ENCODE measurements at places on chromosomes 4 and X. TPM values are rescaled to one million over a fixed set of nuclear protein-coding genes. Genes with fewer than 3 reads are reported as not detected.

PLAC1 gene
- total RNA-seq: not detected

CLGN gene
- total RNA-seq: 3.2 TPM

DNA sequence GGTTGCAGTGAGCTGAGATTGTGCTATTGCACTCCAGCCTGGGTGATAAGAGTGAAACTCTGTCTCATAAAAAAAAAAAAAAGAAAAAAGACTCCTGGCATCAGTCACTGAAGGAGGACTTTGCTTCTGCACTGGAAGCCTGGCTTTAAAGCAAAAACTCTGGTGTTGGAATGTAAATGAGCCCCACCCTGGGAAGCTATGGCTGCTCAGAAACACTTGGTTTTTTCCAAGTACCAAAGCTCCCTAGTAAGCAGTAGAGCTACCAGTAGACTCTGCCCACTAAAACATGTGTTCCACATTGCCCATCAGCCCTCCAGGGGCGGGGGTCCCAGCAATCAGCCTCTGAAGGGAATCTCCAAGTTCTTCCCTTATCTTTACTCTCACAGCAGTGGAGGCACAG, 154.4 kb downstream of the SHROOM3 start:
- no peak overlapping the region for H3K27ac ChIP-seq
- no peak for DNase-seq

DNA sequence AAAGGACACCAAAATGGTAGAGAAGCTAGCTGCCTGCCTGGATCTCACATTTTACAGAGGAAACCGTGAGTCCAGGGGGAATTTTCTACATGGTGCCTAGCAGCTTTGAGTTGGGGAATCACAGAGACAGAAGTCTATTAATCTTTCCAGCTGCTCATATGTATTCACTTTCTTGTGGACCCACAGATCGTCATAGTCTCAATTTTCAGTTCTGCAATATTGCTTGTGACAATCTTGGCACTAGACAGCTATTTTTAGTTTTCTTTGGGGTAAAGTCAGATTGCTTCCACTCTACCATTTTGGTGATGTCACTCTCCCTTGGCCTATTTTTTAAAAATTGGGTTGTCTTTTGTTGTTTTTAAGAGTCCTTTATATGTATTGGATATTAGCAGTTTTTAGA, 233.4 kb upstream of the STK26 start:
- H3K27me3 ChIP-seq: no peaks in the 10 kb centered on the region
- no peaks in the 10 kb centered on the region for H3K36me3 ChIP-seq
- no peak overlapping the region for H3K4me3 ChIP-seq
- no peak for DNase-seq

GRCh38 chr4:153161226-153161963, 42.8 kb upstream of the TRIM2 start:
- no peak for DNase-seq
- no peaks in the 10 kb centered on the region for H3K27me3 ChIP-seq
- no peaks in the 10 kb centered on the region for H3K4me1 ChIP-seq
- no peak overlapping the region for H3K4me3 ChIP-seq

DNA sequence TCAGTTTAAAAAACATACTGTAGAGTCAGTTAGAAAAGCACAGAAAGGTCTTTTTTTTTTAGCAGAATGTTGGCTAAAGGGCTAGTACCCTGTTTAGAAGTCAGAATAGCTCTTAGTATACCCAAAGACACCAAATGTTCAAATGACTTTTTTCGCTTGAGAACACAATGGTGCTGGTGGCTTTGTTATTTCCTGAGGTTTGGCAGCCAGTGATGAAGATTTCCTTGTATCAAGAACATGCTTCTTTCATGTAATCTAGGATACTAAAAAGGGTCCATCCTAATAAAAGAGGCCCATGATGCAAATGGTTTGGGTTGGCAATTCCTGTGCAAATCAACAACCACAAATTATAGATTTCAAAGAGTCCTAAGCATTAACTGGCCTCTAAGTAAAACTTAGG, 21.1 kb upstream of the CD40LG start:
- no peak overlapping the region for H3K27ac ChIP-seq
- H3K27me3 ChIP-seq: no peaks in the 10 kb centered on the region
- no peaks in the 10 kb centered on the region for H3K36me3 ChIP-seq
- no peak overlapping the region for H3K4me3 ChIP-seq
- H3K4me1 ChIP-seq: no peaks in the 10 kb centered on the region

DNA sequence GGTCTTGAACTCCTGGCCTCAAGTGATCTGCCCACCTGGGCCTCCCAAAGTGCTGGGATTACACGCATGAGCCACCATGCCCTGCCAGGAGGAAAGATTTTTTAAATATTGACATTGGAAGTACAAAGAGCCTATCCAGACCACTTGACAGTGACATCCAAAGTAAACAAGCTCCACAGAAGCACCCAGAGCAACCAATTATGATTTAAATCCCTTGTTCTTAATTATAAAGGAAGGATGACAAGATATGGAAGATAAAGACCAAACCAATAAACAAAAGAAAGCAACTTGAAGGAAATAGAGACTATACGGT, 27.7 kb upstream of the RPL34 start:
- no peaks in the 10 kb centered on the region for H3K36me3 ChIP-seq
- no peaks in the 10 kb centered on the region for H3K4me1 ChIP-seq
- no peak overlapping the region for H3K27ac ChIP-seq
- no peak overlapping the region for H3K4me3 ChIP-seq
- H3K27me3 ChIP-seq: no peaks in the 10 kb centered on the region

DNA sequence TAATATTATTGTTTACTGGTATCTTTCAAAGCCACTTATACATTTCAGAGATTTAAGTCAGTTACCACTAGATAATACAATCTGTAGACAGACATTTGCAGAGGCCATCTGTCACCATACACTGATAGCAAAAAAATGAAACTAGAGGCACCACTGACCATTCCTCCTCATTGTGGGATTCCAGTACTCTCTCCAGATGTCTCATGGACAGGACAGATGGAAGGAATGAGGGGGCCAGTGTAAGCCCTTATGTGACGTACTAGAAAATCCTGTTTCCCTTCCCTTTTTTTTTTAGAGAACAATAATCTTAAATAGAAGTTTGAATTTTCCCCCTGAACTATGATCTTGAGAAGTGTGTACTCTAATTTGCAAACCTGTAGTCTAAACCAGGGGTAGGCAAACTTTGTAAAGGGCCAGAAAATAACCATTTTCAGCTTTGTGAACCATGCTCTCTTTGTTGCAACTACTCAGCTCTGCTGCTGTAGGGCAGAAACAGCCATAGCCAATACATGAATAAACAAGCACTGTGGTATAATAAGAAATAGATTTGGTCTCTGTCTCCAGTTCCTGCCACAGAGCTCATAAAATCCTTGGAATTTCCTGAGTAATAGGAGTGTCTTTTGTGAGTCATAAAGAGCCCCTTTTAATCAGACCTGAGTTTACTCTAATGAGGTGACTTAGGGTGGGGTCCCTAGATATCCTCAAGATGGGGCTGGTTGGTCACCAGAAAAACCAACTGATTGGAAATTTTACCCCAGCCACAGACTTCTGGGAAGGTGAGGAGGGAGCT, 90.4 kb downstream of the MOSPD2 start:
- H3K4me3 ChIP-seq: no peak overlapping the region
- no peaks in the 10 kb centered on the region for H3K36me3 ChIP-seq

DNA sequence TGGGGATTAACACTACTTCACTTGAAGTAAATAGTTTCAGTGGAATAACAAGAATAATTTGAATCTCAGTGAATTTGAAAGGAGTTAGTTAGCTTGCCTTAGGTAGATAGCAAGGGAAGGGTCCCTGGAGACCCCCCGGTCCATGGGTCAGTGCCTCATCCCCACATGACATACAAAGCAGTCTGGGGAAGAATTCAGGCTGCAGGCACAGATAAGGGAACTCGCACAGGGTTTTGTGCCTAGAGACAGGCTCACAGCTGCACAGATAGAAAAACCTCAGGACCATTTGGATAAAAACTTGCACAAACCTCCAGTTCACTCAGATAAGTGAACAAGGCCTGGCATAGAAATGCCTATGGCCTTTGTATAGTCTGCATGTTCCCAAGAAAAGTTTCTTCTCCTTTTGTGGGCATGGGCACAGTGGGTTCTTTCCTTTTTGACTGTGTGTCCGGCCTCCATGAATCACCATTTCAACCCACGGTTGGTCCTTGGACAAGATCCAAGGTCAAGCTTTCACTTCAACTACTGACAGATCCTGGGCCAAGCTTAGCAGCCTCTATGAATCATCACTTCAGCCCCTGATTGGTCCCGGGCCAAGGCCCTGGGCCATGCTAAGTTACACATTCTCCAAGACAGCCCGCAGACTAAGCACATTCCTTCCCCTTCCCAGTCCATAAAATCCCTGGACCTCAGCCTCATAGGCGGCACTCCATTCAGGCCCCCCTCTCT, 108.3 kb upstream of the KLHL4 start:
- no peak overlapping the region for H3K4me3 ChIP-seq
- no peaks in the 10 kb centered on the region for H3K36me3 ChIP-seq
- peak; percentile 73 for DNase-seq
- H3K27me3 ChIP-seq: no peaks in the 10 kb centered on the region
- H3K27ac ChIP-seq: peak overlapping the region; percentile 53
- no peaks in the 10 kb centered on the region for H3K4me1 ChIP-seq

DNA sequence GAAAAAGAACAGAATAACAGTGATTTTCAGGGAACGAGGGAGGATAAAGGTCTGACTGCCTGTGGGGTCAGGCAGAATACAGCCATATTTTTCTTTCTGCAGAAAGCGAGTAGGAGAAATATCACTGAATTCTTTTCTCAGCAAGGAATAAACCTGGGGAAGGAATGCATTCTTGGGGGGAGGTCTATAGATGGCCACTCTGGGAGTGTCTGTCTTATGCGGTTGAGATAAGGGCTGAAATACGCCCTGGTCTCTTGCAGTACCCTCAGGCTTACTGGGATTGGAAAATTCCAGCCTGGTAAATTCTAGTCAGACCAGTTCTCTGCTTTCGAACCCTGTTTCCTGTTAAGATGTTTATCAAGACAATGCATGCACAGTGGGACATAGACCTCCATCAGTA, 26.3 kb downstream of the CNGA1 start:
- no peak overlapping the region for H3K27ac ChIP-seq
- no peaks in the 10 kb centered on the region for H3K36me3 ChIP-seq
- no peaks in the 10 kb centered on the region for H3K4me1 ChIP-seq
- no peaks in the 10 kb centered on the region for H3K27me3 ChIP-seq
- H3K4me3 ChIP-seq: no peak overlapping the region
- no peak for DNase-seq

DNA sequence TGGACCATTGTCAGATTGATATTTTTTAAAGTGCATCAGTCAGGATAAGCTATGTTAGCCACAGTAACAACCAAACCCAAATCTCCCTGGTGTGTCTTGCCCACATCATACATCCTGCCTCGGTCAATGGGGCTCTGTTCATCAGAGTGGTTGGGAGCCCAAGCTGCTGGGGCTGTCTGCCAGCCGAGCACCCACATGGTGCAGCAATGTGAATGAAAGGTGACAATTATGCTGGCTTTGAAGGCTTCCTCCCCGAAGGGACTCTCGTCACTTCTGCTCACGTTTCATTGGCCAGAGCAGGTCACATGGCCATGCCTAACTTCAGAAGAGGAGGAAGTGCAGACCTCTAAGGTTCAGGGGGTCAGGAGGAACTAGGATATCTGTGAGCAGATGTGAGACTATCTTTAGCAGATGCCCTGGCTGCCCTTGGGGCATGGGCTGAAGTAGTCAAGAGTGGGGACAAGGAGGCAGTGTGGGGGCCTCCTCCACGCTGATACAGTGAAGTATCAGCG, 1.3 kb upstream of the JAKMIP1 start:
- H3K27me3 ChIP-seq: peaks cover 20% of the 10 kb centered on the region
- DNase-seq: no peak
- H3K4me1 ChIP-seq: no peaks in the 10 kb centered on the region
- no peaks in the 10 kb centered on the region for H3K36me3 ChIP-seq
- H3K4me3 ChIP-seq: no peak overlapping the region

DNA sequence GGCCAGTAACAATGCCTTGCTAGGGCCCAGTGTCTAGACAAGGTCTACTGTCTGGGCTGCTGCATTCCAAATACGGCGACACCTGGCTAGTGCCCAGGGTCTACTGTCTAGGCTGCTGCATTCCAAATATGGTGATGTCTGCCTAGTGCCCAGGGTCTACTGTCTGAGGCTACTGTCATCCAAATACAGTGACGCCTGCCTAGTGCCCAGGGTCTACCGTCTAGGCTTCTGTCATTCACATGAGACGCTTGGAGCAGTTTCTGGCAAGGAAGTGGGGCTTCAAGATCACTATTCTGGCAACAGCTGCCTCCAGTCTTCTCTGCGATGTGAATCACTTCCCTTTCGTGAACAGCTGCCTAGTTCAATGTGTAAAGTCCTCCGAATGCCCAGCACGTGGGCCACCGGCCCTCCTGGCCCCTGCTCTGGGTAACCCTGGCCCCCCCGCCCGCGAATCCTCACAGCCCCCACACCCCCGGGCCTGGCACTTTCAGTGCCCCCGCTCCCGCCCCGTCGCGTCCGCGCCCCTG, 12.7 kb downstream of the ACOX3 start:
- no peaks in the 10 kb centered on the region for H3K27me3 ChIP-seq

- H3K4me3 ChIP-seq: no peak overlapping the region
- H3K27me3 ChIP-seq: no peaks in the 10 kb centered on the region
- no peaks in the 10 kb centered on the region for H3K36me3 ChIP-seq
Observed at GRCh38 chrX:3160756-3161155, 119.5 kb downstream of the ARSF start.

GRCh38 chr4:70801265-70801809, 38.4 kb downstream of the GRSF1 start:
- no peak overlapping the region for H3K4me3 ChIP-seq
- no peak for DNase-seq
- no peaks in the 10 kb centered on the region for H3K36me3 ChIP-seq
- H3K27me3 ChIP-seq: no peaks in the 10 kb centered on the region
- H3K4me1 ChIP-seq: no peaks in the 10 kb centered on the region
- H3K27ac ChIP-seq: no peak overlapping the region

DNA sequence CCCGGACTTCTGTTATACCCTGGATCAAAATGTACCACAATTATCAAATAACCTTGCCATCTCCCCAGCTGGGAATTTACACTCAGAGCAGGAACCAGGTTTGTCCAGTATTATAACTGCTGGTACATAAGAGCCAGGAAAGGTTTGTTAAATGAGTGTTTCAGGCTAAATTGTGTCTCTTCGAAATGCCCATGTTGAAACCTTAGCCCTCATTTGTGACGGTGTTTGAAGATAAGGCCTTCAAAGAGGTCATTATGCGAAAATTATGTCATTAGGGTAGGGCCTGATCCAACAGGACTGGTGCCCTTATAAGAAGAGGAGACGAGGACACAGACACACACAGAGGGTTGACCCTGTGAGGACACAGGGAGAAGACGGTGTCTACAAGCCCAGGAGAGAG, 73.5 kb upstream of the DHRSX start:
- no peak overlapping the region for H3K4me3 ChIP-seq
- no peak overlapping the region for H3K27ac ChIP-seq
- H3K36me3 ChIP-seq: no peaks in the 10 kb centered on the region
- DNase-seq: no peak

Measured in uterus (tissue), 4 donors.